ENCODE measurements at places on chromosomes 5 and 9.

DNA sequence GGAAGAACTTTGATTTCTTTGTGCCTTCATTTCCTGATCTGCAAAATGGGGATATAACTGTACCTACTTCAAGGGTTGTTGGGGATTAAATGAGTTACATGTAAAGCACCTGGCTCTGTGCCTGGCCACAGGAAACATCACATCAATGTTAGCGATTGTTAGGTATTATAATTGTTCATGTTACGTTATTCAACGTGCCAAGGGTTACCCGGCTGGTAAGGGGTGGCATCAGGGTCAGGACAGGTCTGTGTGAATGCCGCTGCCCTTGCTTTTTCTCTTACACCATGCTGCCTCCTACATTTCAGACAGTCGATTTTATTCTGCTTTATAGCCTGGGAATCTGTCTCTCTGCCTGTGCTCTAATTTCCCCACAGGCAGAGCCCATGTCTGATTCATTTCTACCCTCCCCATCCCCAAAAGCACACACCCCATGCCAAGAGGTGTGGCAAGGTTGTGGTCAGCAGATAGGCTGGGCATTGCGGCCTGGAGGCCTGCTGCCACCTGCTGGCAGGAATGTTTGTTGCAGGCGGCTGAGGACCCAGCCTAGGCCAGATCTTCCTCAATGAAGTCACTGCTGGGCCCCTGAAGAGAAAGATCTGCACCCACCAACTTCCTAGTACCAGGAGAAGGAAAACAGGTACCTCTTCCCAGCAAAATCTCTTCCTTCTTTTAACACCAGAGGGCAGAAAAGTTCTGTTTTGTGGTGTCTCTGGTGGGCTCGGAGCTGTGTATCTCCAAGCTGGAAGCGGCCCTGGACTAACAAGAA, 5.3 kb downstream of the ANKS6 start:
- peak; percentile 93 for DNase-seq

DNA sequence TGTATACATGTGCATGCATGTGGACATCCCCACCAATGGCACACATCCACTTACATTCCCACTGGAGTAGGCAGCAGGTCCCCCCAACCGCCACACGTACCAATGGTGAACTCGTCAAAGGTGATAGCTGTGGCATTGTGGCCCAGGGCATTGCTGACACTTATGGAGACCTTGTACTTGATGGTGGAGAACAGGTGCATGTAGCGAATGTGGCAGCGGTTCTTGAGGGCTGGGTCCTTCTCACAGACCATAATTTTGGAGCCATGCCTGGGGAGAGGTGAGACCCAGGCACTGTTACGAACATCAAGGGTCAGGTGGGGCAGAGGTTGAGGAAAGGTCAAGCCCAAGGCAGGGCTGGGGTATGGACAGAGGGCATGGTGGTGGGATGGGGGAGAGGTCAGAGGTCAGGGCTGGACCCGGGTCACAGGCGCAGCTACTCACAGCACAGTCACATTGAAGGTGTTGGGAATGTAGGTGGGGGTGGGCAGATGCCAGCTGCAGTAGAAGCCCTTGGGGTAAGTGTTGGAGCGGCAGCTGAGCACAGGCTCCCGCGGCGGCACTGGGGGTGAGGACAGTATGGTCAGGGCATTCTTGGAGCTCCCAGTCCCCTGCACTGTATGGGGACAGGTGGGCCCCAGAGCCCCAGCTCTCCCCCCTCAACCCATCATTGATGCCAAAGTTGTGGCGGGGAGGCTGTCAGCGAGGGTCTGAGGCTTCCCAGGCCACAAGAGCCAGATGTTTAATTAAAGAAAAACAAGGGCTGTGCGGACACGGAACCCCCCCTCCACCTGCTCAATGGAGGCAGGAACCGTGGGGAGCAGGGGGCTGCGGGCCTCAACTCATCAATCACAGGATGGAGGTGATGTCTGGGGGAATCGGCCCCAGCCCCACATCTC, 31.9 kb downstream of the CNTFR start:
- no peak for DNase-seq

DNA sequence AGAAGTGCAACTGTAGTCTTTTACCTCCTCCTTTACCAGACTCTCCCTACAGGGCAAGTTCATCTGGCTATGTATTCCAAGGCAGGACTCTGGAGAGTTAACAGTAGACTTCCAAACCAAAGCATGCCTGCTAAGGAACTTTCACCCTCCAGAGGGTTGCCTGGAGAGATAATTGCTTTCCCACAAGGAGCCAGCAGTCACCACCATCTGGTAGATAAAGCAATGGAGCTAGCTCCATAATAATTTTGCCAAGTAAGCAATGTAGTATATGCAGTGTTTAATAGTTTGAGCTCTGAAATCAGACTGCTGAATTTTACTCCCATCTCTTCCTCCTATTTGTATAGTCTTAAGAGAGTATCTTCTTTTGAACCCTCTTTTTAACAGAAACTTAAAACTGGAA, 566.8 kb upstream of the PTGER4 start:
- no peak for DNase-seq

DNA sequence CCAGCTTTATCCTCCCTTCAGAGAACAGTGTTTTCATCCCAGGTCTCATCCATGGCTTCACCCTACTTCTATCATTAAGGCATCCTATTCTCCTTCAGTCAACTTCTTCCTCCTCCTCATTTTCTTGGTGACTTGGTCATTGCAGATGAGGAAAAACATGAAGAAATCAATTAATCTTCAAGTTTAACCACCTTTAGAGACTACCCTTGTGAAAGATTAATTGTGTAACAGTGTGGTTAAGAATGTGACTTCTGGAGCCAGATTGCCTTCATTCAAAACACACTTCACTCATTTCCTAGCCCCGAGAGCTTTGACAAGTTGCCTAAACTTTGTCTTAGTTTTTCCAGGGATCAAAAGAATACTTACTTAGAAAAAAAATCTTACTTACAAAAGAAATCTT, 110.0 kb downstream of the STK32A start:
- DNase-seq, result no peak

DNA sequence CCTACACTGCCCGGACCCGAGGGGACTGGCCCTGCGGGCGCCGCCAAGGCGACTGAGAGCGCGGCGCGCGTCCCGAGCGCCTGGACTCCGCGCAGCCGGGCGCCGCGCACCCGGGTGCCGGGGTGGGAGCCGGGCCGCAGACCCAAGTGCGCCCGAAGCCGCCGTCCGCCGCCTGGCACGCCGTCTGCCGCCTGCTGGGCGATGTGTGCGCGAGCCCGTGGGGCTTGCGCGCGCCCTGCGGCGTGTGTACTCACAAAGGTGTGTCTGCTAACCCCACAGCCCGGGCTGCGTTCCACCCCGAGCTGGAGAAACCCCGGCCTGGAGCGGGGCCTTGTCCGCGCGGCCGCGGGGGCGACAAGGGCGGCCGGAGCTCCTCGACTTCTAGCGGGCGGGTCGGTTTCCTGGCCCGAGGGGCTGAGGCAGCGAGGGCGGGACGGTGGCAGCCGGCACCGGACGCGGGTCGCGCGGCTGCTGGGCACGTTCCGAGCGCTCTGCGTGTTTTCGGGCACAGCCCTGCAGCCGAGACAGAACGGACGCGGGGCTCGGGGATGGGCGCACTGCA, 1.1 kb upstream of the ZSWIM6 start:
- peak; percentile 73 for DNase-seq

GRCh38 chr5:84304599-84304998, 80.1 kb downstream of the EDIL3 start:
- DNase-seq, result no peak

DNA sequence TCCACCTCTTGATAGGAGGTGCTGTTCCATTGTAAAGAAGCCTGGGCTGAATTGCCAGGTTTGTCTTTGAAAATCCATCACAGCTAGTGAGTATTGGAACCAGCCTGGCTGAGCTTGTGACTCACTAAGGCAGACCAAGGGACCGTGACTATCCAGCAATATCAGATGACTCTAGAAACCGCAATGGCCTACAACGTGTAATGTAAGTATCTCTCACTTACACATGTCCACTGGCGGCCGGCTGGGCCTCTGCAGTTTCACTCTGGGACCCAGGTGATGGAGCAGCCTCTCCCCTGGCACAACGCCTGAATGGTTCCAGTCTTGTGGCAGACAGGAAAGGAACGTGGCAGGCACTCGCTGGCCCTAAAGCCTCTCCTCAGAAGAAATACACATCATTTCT, 3.1 kb upstream of the HRH2 start:
- no peak for DNase-seq

DNA sequence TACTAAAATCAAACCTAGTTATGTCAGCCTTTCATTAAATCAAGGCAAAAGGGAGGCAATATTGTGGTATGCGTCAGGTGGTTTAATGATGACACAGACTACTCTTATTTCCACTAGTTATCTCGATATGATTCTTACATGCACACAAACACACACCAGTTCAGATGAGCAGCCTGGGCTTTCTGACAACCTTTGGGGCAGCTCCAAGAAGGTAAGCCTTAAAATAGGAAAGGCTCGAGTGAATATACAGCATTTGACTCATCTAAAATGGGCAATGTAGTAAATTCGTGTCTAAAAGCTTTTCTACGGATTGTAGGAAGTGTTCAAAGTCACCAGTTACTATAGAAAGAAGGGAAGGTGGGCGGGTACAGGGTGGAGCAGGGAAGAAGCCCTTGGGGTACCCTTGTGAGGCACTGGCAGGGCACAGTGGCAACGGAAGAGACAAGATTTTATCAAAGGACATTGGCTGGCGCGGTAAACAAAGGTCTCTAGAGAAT, 1.9 kb downstream of the ANKH start:
- no peak for DNase-seq
